Lower leg skin (tissue), 4 donors: ENCODE measurements at places on chromosomes 2 and 18.
A peak's percentile ranks its signal among the peaks of the same experiment; 100 is the strongest.

DNA sequence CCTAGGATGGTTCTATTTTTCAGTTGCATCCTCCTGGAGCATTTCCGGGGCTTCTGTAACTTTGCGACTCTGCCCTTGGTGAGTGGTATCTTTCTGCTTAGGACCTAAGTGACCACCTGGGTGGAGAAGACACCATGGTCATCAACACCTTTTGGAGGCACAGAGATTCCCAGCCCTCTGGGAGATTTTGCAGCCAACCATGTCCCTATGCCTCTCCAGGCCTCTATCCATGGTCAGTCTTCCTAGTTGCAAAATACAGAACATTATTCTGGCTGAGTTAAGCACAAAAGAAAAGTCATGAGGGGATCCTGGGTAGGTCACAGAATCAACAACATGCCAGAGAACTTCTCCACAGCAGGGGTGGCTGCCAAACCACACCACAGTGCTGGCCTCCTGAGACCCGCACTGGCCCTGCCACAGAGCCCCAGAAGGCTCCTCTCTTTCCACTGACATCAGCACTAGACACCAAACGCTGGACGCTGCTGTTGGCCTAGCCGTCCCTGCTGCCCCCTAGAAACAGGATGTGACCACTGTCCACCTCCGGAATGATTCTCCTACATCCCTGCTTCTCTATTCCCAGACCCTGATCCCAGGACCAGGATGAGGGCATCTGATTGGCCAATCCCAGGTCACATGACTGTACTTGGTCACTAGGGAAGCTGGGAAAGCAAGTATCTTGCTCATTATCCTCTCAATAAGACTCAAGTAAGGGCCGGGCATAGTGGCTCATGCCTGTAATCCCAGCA lies 47.7 kb downstream of the SMAD7 start:
- peak; percentile 39 for DNase-seq

DNA sequence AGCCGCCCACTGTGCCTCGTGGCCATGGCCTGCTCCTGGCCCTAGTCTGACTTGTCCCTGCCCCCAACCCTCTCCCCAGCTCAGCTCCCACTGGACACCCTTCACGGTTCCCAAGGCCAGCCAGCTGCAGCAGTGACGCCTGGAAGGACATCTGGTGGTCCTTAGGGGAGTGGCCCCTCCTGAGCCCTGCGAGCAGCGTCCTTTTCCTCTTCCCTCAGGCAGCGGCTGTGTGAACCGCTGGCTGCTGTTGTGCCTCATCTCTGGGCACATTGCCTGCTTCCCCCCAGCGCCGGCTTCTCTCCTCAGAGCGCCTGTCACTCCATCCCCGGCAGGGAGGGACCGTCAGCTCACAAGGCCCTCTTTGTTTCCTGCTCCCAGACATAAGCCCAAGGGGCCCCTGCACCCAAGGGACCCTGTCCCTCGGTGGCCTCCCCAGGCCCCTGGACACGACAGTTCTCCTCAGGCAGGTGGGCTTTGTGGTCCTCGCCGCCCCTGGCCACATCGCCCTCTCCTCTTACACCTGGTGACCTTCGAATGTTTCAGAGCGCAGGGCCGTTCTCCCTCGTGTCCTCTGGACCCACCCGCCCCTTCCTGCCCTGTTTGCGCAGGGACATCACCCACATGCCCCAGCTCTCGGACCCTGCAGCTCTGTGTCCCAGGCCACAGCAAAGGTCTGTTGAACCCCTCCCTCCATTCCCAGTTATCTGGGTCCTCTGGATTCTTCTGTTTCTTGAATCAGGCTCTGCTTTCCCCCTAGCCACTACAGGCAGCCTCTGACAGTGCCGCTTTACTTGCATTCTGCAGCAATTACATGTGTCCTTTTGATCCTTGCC lies 35.8 kb downstream of the ANO7 start:
- no peak for DNase-seq

DNA sequence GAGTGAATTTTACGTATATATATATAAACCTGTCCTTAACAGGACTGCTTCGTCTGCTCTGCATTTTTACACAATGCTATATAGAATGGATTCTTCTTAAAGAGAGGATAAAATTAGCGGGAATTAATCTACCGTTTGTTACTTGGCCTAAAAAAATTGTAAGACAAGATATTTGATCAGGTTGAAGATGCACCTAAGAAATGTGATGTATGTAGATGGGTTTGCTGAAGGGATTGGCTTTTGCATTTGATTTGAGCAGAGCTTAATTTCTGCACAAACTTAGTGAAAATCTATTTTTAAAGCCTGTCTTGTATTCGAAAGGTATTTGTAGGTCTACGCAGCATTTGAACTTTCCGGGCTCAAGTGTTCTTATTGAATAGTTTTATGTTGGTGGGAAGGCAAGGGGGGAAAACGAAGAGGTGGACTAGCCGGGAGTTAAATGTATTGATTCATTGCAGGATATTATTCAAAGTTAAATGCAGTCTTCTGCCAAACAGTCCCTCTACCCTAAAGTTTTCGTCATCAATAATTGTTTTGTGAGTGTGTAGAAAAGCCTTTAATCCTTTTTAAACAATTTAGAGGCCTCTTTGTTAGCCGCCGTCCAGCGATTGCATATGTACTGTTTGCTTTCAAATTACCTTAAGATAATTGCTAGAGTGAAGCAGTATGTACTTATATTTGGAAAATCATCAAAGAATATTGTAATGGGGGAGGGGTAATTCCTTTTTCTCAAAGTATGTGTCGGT lies 1.2 kb downstream of the PPP1CB start:
- DNase-seq: no peak

GRCh38 chr2:193154076-193154475 lies 959.3 kb upstream of the TMEFF2 start:
- no peak for DNase-seq

DNA sequence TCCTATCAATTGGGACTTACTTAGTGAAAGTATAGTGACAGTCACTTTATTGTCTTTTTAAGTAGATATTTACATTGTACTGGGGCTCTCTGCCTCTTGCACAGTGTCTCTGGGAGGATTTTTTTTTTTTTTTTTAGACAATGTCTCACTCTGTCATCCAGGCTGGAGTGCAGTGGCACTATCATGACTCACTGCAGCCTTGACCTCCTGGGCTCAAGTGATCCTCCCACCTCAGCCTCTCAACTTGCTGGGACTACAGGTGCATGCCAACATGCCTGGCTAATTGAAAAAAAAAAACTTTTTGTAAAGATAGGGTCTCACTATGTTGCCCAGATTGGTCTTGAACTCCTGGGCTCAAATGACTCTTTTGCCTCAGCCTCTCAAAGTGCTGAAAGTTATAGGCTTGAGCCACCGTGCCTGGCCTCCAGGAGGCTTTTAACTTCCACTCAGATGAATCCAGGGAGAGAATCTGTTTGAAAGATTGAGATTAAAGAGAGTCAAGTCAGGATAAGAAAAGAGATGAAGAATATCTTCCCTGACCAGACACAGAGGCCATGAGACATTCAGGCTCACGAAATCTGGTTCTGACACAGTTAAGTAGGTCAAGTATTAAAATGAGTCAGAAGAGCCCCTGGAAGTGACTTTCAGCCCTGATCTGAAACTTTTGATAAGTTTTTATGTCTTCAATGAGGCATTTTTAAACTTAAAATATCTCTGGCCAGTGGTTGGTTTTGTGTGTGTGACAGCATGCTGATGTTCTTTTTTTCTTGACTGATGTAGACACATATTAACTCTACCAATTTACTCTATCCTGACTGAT lies 18.3 kb downstream of the ARHGEF33 start:
- no peak for DNase-seq

- DNase-seq: no peak
These were observed 129.3 kb downstream of the NUP35 start for GRCh38 chr2:183253441-183254130.

GRCh38 chr2:102111823-102112222 lies 30.7 kb upstream of the IL1R1 start:
- DNase-seq: no peak

DNA sequence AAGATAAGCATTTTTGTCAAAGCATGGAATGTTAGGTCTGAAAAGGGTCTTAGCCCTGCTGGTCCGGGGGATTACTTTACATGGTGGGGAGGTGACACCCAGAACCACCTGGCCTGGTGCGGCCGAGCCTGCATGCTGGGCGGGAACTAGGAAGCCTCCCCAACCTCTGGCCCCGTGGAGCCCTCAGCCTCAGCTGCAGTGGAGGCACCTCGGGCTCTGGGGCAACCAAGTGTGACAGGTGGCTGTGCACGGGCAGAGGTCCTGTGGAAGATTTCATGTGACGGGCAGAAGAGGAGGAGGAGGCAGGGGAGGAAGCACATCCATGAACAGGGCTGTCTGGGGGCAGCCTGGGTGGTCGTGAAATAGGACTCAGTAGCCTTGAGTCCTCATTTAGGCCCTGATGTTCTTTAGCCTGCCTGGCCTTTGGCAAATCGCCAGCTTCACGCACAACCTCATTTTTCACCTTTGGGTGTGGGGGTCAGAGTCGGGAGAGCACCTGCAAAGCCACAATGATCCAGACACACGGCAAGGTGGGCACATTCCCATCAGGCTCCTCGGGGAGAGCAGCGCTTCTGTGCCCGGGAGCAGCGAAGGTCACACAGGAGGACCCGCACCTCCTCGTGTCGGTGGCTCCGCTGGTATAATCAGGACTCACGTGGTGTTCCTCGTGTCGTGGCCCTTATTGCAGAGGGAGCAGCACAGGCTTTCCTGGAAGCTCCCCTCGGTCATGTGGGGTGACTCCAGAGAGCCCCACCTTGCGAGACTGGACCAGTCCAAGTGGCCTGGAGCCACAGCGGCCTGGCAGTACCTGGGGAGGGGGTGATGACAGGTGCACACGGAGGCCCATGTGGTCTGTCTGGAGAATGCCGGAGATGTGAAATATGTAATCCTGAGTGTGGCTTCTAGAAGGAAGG lies 13.9 kb downstream of the CNDP2 start:
- DNase-seq: peak; percentile 71

GRCh38 chr2:150174971-150175421 lies 312.5 kb downstream of the RND3 start:
- DNase-seq: no peak

GRCh38 chr2:182866461-182867406 lies at the start of gene FRZB:
Gene FRZB (minus strand): TSS chr2:182866637. CDS start chr2:182866552, 85 bp downstream.
- peak; percentile 92 for DNase-seq

DNA sequence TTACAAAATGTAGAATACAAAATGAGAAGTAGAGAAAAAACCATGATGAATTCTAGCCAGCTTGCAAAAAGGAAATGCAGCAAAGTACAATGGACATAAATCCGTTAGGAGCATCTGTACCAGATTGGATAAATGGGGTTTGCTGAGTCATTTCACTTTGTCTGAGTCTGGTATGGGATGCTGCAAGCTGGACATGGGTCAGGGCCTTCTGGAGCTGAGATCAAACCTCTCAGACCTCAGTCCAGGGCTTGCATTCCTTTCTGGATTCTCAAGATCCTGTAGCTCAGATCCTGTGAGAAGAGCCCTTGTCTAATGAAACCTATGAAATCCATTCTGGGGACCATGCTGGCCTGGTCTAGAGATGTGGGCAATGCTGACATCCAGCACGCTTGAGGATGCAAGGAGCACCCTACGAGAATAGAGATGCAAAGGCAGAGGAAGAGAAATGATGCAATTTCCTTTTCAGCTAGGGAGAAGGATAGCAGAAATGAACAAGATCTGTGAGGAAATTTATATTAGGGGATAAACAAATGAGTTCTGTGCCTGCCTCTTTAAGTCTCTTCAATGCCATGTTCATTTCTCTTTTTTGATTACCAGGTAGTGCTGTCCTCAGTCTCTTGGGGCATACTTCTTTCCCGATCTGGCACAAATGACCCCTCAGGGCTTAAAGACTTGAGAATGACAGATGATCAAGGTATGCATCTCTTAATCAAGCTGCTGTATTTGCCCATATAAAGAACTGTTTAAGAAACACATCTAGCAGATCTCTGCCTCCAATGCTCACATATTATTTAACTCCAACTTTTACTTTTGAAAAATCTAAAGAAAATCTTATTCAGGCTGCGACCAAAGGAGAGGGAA lies 230.4 kb downstream of the MEIS1 start:
- no peak for DNase-seq

GRCh38 chr2:203650860-203651613 lies 55.4 kb upstream of the CD28 start:
- DNase-seq: no peak

- DNase-seq: no peak
These were observed 212.7 kb downstream of the DYM start for GRCh38 chr18:49247781-49248180.

DNA sequence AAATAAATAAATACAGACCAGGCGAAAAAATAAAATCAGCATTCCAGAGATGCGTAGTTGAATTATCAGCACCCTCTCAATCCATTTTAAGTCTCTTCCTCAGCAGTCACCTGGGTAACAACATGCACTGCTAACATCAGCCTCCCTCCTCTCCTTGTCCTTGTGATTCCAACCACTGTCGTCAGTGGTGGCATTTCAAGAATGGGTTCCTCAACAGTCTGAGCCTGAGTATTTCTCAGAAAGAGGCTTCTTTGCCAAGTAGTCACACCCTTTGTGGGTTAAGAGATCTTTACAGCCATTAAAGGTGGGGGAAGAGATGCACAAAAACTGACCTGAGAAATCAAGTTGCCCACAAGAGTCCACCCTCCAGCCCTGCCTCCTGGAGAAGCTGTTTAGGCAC lies 39.0 kb downstream of the NOL10 start:
- no peak for DNase-seq

GRCh38 chr2:236874866-236875481 lies 210.7 kb upstream of the COPS8 start:
- DNase-seq: peak; percentile 81

GRCh38 chr2:86037141-86037794 lies 68.4 kb downstream of the POLR1A start:
- DNase-seq: peak; percentile 70

DNA sequence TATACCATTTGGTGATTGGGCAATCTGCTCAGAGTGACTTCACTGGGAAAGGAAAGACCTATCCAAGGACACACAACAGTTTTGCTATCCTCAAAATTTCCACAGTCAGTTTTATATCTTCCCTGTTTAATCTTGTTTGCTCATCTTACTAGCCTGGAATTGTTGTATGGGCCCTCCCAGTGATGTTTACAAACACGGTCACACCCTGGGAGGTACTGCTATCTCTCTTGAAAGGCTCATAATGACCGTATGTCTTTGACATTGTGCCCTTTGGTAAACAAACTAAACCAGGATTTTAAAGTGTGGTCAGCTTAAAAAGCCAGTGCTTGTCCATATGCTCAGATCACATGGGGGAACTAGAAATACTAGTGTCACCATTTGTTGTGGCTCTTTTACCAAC lies 277.0 kb downstream of the CDH2 start:
- DNase-seq: no peak

GRCh38 chr2:239259173-239259572 lies 141.6 kb downstream of the HDAC4 start:
- peak; percentile 31 for DNase-seq

DNA sequence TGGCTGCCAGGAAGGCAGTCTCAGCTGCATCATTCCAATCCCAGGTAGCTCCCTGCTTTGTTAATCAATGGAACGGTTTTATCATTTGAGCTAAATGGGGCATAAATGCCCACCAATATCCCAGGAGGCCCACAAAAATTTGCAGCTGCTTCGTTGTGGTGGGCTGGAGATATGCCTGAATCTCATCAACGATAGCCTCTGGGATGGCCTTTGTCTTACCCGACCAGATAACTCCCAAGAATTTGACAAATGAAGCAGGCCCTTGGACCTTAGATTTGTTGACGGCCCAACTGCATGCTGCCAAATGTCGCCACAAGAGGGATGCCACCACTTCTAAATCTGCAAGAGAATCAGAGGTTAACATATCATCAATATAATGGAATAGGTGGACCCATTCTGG lies 236.4 kb downstream of the MBD5 start:
- no peak for DNase-seq
